ENCODE measurements at places on chromosomes 16 and 17. TPM values are rescaled to one million over a fixed set of nuclear protein-coding genes. Genes with fewer than 3 reads are reported as not detected.
A peak's percentile ranks its signal among the peaks of the same experiment; 100 is the strongest.

The CTRB1 gene
- total RNA-seq = not detected

- DNase-seq = no peak
Observed at GRCh38 chr16:52727849-52728248, 180.9 kb upstream of the TOX3 start.

The CSH1 gene
- total RNA-seq = not detected

The DCTPP1 gene
- total RNA-seq = 13.8 TPM

- peak; percentile 89 for DNase-seq
Observed at GRCh38 chr17:67546578-67547527, 169.8 kb downstream of the PITPNC1 start.

The HBA1 gene
- not detected for total RNA-seq

The SLC5A10 gene
- not detected for total RNA-seq

DNA sequence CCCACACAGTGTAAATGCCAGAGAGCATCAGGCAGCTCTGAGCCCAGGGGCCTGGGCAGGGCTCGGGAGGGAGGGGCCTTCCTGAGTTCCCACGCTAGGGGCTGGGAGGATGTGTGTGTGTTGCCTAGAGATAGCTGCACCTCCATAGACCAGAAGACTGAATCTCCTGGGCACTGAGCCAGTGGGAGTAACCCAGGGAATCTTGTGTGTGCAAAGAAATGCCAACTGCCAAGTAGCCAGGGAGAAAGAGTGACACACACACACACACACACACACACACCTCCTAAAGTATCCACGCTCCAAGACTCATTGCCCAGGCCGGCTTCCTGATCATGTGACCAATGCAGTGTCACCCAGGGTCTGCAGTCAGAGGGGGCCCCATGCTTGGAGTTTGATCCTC is 166.2 kb upstream of the RPL38 start:
- DNase-seq = no peak

GRCh38 chr16:27572711-27573110 is 22.8 kb downstream of the KATNIP start:
- DNase-seq = no peak

The C1QTNF1 gene
- 14.4 TPM for total RNA-seq

- DNase-seq = peak; percentile 51
Observed at GRCh38 chr17:82667668-82668000, 19.4 kb upstream of the WDR45B start.

- no peak for DNase-seq
Observed at GRCh38 chr16:47096297-47096696, 47.4 kb downstream of the NETO2 start.

GRCh38 chr16:62638964-62639870 is 603.0 kb upstream of the CDH8 start:
- DNase-seq = no peak

DNA sequence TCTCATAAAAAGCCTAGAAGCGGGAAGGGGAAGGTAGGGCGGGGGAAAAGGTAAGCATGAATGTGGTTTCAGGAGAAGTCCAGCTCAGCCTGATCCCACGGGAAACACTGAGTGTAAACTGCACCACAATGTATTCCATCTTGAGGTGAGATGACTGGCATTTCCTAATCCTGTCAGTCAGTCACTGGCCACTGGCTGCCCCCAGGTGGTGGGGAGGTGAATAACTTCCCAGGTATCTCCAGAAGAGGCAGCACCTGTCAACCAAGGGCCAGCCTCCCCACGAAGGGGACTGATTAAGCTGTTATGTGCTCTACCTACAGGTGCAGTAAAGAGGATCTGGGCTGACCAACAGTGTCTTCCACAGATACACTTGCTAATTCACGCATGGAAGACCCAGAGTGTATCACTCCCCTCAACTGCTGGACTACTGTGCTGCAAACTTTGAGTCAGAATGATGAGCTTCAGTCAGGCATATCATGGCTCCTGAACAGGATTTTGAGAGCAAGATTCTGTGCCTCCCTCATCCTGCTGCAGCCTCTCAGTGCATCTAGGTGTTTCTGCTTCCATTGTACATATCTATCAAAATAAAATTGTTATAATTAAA is 108.5 kb upstream of the CCL2 start:
- DNase-seq = no peak

DNA sequence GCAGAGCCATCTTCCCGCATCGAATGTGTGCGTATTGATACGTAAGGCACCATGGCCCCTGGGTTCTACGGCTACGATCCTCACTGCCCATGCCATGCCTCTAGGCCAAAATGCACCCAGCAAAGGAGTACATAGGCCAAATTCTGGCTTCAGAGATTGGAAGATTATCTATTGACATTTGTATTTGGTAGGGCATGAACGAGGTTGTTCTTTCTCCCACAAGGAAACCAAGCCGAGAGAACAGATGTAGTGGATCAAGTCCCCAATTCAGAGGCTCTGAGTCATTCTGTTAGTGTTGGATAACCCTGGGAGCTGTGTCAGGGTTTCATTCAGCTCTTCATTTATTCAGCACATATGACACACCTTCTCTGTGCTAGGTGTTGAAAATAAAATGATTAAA is 36.5 kb downstream of the HOXB1 start:
- peak; percentile 89 for DNase-seq

The DHRS7C gene
- not detected for total RNA-seq

The AOC3 gene
- total RNA-seq = not detected

The ATXN1L gene
- 15.9 TPM for total RNA-seq

DNA sequence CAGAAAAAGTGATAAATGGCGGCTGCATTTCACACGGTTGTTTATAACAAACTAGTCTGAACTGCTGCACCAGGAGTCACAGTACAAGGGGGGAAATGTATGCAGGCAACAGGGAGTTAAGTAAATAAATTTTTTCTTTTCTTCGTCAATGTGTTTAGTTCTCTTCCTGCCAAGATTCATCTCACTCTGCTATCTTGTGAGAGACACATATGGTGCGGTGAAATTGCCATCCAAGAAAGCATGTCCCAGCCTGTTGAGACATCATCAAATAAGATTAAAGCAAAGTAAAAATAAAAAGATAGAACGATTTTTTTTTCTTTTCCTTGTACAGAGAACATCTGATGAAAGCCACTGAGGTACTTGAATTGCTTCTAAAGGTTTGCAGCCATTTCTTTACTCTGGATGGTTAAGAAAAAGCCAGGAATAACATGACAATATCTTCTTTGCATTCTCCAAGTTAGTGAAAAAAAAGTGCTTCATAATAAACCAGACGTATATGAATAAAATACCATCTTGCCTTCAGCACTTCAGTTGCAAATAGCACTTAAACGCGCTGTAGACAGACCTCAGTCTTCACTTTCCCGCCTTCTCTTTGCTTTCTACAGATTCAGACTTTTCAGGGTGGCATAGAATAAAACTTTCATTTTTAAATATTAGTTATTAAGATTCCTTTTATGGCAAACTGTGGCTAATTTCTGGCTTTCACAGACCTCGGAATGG is 506.2 kb upstream of the ZFHX3 start:
- DNase-seq = no peak

- no peak for DNase-seq
Observed at GRCh38 chr16:24011237-24011636, 175.5 kb downstream of the PRKCB start.

- no peak for DNase-seq
Observed at GRCh38 chr17:68294196-68294555, 2.9 kb downstream of the ARSG start.

The CACNA1H gene
- total RNA-seq = under 0.01 TPM

The HOXB13 gene
- total RNA-seq = not detected

The ARHGDIG gene
- total RNA-seq = not detected

DNA sequence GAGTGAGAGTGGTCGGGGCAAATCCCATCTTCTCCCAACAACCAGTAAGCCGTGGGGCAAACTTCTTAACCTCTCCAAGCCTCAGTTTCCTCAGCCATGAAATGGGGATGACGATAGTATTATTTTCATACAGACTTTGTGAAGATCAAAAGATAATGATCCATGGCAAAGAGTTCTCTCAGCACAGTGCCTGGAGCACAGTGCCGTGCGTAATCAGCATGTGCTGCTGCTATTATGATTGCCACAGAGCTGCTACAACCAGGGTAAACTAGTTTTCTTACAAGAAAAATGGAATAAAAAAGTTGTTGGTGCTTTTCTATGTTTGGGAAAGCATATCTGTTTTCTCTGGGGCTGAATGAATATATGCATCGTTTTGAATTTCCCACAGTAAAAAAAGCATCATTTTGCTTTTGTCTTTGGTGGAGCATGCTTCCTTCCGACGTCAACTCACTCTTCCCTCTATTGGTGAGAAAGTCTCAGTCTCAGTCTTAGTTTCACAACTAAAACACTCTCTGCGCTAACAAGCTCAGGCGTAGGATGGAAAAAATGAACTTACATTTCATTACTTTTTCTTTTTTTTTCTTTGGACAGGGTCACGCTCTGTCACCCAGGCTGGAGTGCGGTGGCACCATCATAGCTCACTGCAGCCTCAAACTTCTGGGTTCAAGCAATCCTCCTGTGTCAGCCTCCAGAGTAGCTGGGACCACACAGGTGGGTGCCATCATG is 37.2 kb downstream of the CDK5R1 start:
- DNase-seq = no peak

The CACNG1 gene
- total RNA-seq = not detected
